ENCODE measurements at places on chromosomes 13 and 19. TPM values are rescaled to one million over a fixed set of nuclear protein-coding genes. Genes with fewer than 3 reads are reported as not detected.

The PRRG2 gene
- 1.0 TPM for total RNA-seq

DNA sequence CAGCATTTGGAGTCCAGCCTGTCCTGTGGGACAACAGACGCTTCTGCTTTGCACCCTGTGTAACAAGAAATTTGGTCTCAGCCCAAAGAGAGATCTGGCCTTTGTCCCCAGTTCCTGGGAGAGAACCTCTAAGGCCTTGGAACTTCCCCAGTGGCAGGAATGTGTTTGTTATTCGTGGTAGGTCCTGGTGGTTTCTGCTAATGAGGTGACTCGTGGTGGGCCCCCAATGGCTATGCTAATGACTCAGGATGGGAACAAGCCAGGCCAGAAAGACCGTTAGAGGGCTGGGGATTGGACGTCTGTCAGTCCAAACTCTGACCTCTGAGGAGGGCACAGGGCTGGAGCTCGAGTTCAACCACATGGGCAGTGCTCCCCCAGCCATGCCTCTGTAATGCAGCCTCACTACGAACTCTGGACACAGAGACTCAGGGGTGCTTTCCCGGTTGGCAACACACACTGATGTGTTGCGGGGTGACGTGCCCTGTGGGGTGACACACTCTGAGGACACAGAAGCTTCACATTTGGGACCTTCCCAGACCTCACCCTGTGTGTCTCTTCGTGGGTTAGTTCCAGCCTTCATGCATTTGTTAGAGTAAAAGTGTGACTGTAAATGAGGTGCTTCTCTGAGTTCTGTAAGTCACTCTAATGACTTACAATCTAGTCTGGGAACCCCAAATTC, 38.9 kb downstream of the TEX29 start:
- DNase-seq = no peak

DNA sequence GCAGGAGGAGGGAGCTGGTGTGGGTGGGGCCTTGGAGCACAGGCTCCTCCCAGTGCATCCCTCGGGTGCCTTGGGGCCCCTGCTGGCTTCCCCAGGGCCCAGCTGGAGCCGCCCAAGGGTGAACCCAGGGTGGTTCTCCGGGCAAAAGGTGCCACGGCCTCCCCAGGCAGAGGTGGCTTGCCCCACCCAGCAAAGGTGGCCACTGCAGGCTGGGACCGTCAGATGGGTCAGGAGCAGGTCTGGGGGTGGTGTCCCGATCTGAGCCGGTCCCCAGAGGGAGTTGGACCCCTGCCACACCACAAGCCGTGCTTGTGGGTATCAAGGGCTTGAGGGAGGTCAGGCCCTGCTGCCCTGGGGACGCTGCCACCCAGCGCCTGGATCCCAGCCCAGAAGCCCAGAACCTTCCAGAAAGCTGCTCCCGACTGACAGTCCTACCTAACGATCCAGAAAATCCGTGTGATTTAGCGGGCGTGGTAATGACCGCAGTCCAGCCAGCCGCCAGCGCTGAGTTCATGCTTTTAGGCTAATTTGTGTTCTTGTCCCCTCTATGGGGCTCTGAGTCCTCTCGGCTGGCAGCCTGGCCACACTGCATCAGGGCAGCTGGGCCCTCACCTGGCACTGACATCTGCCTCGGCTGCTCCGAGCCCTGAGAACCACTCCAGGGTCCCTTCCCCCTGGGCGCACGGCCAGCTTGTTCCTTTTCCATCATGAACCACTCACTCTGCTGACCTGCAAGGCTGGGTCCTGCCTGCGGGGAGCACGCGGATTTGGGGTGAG, 5.0 kb upstream of the GRIN3B start:
- no peak for DNase-seq

GRCh38 chr13:44764302-44764692, 188.2 kb upstream of the TSC22D1 start:
- DNase-seq = peak; percentile 3

DNA sequence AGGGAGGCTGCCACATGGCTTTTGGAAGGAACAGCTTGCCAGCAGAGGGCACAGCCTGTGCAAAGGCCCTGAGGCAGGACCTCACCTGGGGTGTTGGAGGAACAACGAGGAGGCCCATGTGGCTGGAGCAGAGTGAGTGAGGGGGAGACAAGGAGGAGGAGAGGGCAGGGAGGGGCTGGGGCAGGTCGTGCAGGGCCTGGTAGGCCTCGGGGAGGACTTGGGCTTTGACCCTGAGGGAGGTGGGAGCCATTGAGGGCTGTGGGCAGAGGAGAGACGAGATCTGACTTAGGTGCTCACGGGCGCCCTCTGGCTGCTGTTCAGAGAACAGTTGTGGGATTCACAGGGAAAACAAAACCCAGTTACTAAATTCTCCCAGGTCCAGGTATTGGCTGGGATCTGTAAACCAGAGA, 25.2 kb downstream of the ZNRF4 start:
- peak; percentile 59 for DNase-seq
